ENCODE measurements at places on chromosomes 2 and 18.

DNA sequence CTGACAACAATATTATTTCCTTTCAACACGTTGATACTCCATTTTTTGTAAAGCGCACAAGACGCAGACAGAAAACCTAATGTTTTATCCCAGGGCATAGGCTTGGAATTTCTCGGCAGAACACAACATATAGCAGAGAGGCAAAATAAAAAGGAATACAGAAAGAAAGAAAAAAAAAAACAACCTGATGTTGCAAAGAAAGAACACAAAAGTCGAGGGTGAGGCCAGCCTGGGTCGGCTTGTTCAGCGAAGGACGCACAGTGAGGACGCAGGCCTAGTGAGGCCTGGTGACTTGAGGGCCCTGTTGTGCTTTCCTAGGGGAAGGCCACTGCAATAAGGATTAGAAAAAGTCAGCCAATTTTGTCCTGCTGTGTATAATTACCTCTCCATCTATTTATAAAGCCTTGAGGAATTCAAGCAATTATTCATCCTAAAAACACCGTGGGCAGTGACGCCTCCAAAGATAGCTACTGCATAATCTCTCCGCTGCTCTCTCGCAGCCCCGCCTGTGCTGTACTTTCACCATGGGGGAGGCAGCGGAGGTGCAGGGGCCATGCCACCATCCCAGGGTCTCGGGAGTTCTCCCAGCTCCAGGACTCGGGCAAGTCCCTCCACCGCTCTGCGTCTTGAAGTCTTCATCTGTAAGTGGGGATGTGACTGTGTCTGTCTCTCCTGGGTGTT lies 61.9 kb upstream of the SH3RF3 start:
- no peak for DNase-seq

DNA sequence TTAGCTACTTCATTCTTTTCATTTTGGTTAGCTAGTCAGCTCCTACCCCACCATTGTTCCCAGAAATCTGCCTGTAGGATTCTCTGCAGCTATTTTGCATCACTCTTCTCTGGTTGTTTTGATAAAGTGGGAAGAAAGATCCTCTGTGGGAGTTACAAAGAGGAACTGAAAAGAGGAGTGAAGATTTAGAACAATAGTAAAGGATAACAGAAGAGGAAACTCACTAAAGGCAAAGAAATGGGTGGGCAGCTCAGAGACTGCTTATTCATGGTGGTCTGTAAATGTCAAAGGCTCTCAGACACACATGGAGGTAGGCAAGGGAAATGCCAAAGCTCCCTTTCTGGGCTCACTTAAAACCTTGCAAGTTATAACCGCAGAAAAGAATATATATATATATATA lies 17.2 kb upstream of the CD207 start:
- DNase-seq, result no peak

DNA sequence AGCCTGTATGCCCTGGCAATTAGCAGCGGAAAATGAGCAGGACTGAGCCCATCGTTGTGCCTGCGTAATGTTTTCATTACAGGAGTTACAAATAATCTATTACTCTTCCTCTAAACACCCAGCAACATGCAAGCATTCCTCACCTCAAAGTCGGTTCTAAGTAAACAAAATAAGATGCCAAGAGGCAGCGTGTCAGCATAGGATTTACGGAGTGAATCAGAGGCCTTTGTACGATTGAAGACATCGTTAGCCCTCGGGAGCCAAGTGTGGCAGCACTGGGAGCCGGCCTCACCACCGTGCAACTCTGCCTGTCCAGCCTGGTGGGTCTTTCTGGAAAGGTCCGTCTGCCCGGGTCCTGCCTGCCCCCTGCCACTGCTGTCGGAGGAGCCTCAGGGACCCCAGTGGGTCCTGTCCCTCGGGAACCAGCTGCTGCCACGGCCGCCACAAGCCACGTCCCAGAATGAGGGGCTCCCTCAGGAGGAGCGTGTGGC lies 80.1 kb upstream of the CTDP1 start:
- DNase-seq, result no peak

GRCh38 chr2:62304429-62305417 lies 108.8 kb downstream of the B3GNT2 start:
- peak; percentile 85 for DNase-seq

GRCh38 chr2:225270053-225270452 lies 129.5 kb upstream of the NYAP2 start:
- DNase-seq, result no peak

- DNase-seq, result no peak
Measured at GRCh38 chr2:86065512-86065911, 40.2 kb downstream of the POLR1A start.

DNA sequence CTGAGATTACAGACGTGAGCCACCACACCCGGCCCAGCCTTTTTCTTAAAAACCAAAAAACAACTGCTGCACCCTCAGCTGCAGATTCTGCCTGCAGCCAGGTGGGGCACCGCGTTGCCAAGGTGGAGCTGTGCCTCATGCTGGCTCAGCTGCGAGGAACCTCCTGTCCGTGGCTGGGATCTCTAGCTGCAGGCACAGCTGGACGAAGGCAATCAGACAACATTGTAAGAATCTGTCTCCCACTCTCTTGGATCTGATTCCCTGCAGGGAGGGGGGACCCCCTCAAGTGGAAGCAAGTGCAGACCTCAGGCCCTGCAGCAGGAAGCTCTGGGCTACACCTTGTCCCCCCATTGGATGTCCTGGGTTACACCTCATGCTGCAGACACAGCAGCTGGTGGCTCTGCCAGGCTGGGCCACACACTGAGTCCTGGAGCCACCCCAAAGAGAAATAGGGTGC lies 24.1 kb downstream of the CIDEA start:
- DNase-seq, result no peak

DNA sequence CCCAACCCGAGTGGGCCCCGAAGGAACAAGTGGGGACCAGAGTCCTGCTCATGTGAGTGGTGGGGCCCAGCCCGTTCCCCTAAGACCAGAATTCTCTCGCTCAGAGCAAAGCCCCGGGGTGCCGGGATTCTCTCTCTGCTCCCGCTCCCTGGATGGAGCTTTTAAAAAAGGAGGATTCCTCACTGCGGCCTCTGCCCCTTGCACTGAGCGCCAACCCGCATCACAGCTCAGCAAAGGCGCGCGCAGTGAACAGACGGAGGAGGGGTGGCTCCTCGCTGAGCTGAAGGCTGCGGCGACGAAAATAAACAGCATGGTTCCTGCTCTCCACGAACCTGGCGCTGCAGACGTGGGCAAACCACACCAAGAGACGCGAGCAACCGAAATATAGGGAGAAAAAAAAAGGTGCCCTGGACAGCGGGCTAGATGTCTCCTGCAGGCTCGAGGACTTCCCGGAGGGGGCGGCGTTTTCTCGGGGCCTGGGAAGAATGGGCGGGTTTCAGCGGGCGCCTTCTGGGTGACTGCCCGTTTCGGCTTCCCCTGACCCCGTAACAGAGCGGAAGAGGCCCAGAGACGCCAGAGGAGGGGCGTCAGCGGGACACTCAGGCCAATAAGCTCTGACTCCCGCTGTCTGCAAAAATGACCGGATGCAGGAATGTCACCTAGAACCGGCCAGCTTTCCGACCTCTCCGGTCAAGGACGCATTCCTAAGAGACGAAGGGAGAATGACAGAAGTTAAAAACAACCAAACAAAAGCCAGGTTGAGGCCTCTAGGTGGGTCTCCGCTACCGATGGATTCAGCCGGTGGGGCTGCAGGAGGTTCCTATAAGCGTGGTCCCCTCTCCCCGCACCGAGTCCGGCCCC lies 819 bp upstream of the KLF11 start:
- DNase-seq, result peak; percentile 96

DNA sequence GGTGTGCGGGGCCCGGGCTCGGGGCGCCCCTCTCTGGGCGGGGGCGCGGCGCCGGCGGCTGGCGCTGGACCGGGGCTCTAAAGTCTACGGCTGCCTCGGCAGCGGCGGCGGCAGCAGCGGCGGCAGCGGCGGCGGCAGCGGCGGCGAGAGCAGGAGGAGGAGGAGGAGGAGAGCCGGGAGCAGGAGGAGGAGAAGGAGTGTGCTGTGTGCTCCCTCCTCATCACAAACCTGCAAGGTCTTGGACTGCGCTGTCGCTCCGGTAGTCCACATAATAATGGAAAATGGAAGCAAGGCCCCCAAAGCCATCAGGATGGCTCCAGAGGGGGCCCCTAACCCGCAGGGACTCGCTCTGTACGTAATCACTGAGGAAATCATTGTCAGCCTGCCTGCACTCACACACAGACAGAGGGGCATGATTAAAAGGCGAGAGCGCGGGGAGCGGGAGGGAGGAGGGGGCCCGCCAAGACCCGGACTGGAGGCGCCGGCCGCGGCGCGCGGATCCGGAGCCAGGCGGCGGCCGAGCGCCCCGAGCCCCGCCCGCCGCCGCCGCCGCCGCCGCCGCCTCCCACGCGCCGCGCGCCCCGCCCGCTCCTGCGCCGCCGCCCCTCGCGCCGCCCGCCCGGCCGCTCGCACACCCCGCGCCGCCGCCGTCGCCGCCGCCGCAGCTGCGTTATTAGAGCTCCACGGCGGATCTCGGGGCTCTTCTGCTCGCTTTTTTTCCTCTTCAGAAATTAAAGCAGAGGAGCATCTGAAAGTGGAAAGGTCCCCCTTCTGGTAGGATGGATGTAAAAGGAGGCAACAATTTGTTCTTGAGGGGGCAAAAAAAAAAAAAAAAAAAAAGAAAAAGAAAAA lies at the start of gene ZNF521:
Gene ZNF521, minus strand, starts transcription at position 390 of the 852 bp plus-strand sequence. CDS start 1,220 bp downstream, outside the sequence.
- peak; percentile 88 for DNase-seq

DNA sequence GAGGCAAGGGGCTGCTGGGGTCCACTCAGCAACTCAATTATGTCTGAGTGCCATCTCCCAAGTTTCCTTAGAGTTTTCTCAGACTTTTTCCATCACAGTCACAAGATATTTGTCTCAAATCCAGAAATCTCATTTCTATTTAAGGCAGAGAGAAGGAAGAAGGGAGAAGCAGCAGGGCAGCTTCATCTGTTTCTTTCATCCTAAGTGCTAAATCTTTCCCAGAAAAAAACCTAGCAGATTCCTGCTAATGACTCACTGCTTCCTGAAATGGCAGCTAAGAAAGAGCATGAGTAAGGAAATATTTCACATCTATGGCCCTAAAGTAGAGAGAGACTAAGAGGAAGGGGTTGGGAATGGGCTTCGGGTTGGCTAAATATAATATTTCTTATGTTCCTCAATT lies 88.0 kb downstream of the KYNU start:
- no peak for DNase-seq
